ENCODE measurements at places on chromosomes 3 and 15.

- DNase-seq = no peak
Measured at GRCh38 chr3:80542456-80542855, 774.7 kb upstream of the ROBO1 start.

DNA sequence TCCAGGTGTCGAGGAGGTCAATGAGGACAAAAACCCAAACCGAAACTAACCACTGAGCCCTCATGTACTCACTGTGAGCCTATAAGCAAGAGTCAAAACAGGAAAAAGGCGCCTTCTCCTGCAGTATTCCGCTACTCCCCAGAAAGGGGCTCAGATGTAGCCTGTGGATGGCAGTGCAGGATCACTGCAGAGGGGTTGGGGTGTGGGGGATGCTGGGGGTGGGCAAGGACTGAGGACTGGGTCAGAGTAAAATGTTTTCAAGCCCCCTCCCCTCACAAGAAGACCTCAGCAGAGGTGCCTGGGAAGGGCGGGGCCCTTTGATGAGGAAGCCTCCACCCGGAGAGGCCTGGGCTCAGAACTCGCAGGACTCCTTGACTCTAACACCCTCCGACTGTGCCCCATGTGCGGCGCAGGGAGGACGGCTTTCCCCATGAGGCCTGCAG is 170.1 kb downstream of the OSBPL10 start:
- no peak for DNase-seq

- no peak for DNase-seq
Measured at GRCh38 chr3:49804141-49805041, 1.3 kb downstream of the INKA1 start.

DNA sequence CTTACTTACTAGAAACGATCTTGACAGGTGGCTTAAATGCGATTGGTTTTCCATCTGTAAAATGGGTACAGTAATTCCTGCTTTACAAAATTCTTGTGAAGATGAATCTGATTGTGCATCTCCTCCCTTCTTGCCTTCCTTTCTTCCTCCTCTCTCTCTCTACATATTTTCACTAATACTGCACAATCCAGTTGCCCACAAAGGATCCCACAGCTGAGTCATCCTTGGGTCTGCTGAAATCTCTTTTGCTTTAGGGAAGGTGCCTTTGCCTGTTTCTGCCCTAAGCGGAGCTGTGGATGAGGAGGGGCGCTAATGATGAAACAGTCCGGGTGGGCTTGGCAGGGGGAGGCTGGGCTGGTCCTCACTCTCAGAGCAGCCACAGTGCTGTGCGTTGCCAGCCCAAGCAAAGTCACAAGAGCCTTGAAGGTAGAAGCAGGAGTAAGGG is 46.1 kb downstream of the AMOTL2 start:
- no peak for DNase-seq

DNA sequence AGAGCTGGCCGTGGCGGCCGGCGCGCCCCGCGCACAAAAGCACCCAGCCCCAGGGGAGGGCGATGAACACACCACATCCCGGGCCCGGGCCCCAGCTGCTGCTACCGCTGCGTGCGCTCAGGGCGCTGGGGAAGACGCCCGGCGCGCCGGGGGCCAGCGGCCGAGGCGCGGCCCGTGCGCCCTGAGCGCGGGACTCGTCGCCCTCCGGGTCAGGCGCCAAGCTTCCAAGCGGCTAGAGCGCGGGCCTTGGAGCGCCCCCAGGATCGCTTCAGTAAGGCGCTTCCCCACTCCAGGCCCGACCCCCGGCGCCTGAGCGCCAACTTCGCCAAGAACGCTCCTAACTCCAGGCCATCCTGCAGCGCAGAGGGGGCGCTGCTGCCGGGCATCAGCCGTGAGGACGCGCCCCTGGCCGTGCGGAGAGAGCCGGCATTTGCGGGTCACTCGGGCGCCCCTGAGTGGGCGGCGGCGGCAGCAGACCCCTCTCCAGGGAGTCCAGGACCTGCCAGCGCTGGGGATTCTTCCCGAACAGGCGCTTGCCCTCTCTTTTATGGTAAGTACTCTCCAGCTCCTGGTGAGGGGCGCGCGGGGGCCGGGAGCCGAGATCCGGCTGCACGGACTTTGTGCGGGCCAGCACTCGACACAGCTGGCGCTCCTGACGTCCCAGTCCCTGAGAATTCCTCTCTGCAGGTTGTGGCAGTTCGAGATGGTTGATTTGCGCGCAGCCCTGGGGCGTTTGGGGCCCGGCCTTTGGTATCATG is 475 bp downstream of the SPSB4 start:
- no peak for DNase-seq

DNA sequence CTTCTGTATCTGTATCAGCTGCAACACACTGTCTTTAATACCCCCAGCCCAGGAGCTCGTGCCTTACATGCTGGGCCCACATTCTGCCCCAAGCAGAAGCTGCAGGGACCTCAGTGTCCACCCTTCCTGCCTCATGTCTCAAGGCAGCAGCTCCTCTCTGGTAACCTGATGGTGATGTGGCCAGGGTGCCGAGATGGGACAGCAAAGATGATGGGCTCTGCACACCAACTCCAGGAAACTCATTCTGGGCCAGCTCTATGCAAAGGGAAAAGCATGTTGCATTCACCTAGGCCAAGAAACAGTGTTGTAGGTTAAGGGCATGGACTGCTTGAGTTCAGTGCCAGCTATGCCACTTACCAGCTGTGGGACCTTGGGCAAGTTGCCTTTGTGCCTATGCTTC is 79.5 kb upstream of the PRR23C start:
- no peak for DNase-seq

DNA sequence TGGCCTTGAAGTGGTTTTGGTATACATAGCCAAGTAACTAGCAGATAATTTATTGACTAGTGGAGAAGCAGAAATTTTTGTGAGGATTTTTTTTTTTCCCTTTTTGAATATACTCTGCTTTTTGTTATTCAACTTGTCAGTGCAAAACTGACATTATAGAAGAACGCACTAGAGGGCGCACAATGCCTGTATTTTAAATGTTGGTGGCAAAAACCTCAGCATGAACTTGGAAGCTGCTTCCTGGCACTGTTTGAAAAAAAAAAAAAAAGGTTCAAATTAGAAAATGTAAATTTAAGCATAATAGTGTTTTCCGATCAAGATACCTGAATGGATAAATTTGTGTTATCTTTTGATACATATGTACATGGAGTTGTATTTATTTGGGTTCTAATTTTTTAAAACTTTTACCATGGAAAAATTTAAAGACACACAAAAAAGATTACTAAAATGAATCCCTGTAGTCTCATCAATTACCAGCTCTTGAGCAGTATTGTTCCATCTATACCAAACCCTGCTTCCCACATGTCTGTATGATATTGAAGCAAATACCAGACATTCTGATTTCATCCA is 56.0 kb downstream of the SLC25A26 start:
- peak; percentile 18 for DNase-seq

GRCh38 chr15:98683831-98684230 is 35.5 kb downstream of the IGF1R start:
- DNase-seq = no peak

DNA sequence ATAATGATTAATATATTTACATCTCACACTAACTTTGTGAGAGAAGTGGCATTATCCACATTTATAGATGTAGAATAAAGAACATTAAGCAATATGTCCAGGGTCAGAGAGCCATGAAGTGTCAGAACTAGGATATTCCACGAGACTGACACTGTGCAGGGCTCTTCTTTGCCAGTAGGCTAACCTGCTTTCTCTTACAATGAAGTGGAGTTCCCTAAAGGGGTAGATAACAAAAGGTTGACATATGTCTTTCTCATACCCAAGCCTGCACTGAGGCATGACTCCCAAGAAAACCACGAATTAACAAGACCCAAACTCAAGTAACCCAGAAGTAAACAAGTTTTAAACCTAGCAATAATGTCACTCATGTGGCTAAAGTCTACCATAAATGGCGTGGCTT is 191.5 kb upstream of the SLC2A2 start:
- no peak for DNase-seq

DNA sequence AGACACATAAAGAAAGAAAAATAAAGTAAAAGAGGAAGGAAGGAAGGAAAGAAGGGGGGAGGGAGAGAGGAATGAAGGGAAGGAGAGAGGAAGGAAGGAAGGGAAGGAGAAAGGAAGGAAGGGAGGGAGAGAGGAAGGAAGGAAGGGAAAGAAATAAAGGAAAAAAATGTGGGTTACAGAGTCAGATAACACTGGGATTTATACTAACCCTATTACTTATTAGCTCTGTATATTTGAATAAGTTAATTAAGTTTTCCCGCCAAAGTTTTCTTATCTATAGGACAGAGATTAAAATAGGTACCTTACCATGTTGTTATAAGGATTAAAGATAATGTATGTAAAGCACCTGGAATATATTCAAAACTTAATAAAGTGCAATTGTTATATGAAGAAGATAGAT is 439.3 kb upstream of the KCNMB2 start:
- no peak for DNase-seq

GRCh38 chr15:83926116-83926515 is 272.2 kb downstream of the ADAMTSL3 start:
- DNase-seq = no peak

GRCh38 chr3:77247817-77248216 is 207.9 kb downstream of the ROBO2 start:
- no peak for DNase-seq

DNA sequence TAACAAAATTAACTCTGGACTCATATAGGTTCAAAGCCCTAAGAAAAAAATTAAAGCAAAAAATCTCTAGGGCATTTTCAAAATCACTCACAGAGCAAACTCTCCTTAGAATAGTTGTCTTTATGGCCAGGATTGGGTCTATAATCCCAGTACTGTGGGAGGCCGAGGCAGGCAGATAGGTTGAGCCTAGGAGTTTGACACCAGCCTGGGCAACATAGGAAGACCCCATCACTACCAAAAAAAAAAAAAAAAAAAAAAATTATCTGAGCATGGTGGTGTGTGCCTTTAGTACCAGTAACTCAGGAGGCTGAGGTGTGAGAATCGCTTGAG is 378.1 kb upstream of the TGFBR2 start:
- no peak for DNase-seq

- DNase-seq = no peak
Measured at GRCh38 chr3:138941259-138941885, 5.6 kb downstream of the FOXL2 start.

- no peak for DNase-seq
Measured at GRCh38 chr15:73052653-73053397, 562 bp downstream of the NEO1 start.

- DNase-seq = no peak
Measured at GRCh38 chr15:39381517-39381916, 199.4 kb upstream of the THBS1 start.

DNA sequence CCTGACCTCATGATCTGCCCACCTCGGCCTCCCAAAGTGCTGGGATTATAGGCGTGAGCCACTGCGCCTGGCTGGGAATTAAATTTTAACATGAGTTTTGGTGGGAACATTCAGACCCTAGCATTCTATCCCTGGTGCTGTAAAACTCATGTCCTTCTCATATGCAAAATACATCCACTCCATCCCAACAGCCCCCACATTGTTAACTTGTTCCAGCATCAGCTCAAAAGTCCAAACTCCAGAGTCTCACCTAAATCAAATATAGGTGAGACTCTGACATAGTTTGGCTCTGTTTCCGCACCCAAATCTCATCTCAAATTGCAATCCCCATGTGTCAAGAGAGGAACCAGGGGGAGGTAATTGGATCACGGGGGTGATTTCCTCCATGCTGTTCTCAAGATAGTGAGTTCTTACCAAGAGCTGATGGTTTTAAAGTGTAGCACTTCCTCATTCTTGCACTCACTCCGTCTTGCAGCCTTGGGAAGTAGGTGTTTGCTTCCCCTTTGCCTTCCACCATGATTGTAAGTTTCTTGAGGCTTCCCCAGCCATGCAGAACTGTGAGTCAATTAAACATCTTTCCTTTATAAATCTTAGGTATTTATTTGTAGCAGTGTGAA is 96.2 kb upstream of the PLCL2 start:
- DNase-seq = no peak

GRCh38 chr15:29437888-29438702 is 168.5 kb upstream of the NSMCE3 start:
- no peak for DNase-seq

DNA sequence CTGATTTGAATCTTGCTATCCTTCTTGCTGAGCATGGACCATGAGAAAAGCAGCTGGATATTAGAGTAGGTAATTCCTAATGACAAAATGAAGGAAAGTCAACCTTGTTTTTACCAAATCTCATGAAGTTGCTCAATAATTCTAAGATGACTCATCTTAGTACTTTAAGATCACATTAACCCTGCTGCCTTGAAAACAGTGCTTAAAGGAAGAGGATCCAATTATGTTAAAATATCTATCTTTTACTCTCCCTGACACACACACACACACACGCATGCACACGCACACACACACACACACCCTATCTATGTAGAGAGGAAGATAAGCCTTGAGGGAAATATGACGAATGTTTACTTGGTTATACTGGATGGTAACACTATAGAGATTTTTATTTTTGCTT is 16.0 kb upstream of the MYO1E start:
- DNase-seq = no peak

DNA sequence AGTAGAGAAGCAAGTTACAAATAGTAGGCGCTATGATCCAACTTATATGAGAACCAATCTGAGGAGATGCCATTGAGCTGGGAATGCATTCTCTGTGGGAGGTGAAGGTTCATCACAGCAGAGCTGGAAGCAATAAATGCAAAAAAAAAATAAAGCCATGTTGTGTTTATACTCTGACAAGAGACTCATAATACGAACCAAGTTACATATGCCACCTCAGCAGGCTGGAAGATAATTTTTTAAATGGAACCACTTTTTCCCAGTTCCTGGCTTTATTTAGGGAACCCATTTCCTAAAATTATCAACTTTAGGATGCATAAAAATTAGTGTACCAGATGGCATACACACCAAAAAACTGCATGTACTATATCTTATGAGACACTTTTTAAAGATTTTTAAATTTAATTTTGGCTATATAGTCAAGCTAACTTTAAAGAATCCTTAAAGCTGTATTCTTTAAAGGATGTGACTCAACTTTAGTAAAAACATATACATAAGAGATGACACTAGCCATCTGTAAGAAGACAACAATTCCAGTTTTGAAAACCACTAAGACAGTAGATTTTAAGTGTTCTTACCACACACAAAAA is 23.6 kb upstream of the SETMAR start:
- DNase-seq = no peak

- DNase-seq = no peak
Measured at GRCh38 chr15:100721758-100722550, 119.6 kb downstream of the ASB7 start.

- DNase-seq = no peak
Measured at GRCh38 chr3:167330993-167331785, 48.9 kb downstream of the ZBBX start.

DNA sequence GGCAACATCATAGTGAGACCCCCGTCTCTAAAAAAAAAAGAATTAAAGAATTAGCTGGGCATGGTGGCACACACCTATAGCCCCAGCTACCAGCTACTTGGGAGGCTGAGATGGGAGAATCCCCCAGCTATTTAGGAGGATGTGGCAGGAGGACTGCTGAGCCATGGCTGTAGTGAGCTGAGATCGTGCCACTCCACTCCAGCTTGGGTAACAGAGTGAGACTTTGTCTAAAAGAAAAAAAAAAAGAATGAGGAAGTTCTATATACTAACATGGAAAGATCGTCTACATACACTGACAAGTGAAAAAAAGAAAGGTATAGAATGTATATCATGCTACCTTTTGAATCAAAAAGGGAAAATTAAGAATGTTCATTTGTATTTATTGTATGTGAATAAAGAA is 83.9 kb upstream of the CDAN1 start:
- DNase-seq = no peak

- DNase-seq = no peak
Measured at GRCh38 chr15:85718981-85719380, 75.7 kb downstream of the KLHL25 start.

All from effector CD8-positive, alpha-beta T cell (primary cell).